RWPE2 (cell line): ENCODE measurements at places on chromosomes 12 and 14.

DNA sequence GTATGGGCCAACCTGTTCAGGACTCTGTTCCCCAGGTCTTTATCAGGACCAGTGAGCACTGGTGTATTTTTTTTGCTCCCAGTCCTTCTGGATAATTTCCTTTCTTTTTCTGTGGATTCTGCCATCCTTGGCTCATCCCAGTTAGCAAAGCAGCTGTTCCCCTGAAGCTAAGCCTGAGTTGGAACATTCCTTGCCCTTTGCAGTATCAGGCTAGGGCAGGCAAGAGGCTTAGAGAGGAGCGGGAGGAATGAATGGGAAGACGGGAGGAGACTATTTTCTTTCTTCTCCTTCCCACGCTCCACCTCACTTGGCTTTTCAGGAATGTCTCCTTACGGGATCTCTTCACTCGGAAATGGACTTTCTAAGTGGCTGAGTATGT is 29.2 kb downstream of the ERG28 start:
- H3K36me3 ChIP-seq, result no peaks in the 10 kb centered on the region
- H3K27me3 ChIP-seq, result no peaks in the 10 kb centered on the region
- DNase-seq, result no peak
- no peak overlapping the region for H3K27ac ChIP-seq

DNA sequence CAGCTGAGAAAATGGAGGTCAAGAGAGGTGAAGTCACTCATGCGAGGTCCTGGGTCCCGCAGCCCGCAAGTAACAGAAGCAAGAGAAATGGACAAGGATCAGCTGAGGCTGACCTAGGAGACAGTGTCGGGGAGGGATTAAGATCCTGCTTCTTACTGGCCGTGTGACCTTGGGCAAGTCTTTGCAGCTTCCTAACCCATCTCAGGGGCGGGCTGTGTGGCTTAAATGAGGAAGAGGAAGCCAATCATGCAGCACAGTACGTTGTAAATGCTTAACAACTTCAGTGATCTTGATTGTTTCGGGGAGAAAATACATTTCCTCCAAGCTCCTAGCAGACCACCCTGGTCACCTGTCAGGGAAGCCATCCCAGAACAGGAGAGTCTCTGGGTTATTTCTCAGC is 7.1 kb upstream of the PGF start:
- no peaks in the 10 kb centered on the region for H3K27me3 ChIP-seq
- no peak overlapping the region for H3K4me3 ChIP-seq
- no peak overlapping the region for H3K27ac ChIP-seq
- peaks cover 40% of the 10 kb centered on the region for H3K4me1 ChIP-seq

GRCh38 chr12:48946205-48946604 is 11.1 kb downstream of the ARF3 start:
- DNase-seq, result no peak
- H3K4me3 ChIP-seq, result no peak overlapping the region
- no peak overlapping the region for H3K27ac ChIP-seq
- H3K36me3 ChIP-seq, result peaks cover 32% of the 10 kb centered on the region
- H3K4me1 ChIP-seq, result no peaks in the 10 kb centered on the region
- H3K27me3 ChIP-seq, result no peaks in the 10 kb centered on the region

GRCh38 chr12:48027183-48028002 is 23.1 kb upstream of the COL2A1 start:
- DNase-seq, result no peak
- no peak overlapping the region for H3K4me3 ChIP-seq
- no peaks in the 10 kb centered on the region for H3K27me3 ChIP-seq
- no peaks in the 10 kb centered on the region for H3K36me3 ChIP-seq
- H3K27ac ChIP-seq, result no peak overlapping the region
- H3K4me1 ChIP-seq, result no peaks in the 10 kb centered on the region

DNA sequence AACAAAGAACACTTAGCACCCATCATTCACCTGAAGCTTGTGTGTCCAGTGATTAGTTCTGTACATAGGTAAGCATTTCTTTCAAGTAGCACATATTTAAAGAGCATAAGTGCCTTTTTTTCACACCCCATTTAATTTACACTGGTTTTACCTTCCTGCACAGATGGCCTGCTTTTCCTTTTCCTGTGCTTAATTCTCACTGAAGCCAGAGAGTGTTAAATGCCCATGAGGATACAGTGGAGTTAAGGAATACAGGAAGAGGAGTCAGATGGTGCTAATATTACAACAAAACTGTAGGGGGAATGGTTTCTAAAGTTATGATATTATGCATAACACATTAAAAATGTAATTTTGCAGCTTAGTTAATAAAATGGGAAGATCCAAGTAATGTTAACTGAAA is 31.0 kb upstream of the SLC38A1 start:
- H3K4me3 ChIP-seq, result no peak overlapping the region
- DNase-seq, result no peak
- H3K27ac ChIP-seq, result no peak overlapping the region
- no peaks in the 10 kb centered on the region for H3K4me1 ChIP-seq
- no peaks in the 10 kb centered on the region for H3K27me3 ChIP-seq

DNA sequence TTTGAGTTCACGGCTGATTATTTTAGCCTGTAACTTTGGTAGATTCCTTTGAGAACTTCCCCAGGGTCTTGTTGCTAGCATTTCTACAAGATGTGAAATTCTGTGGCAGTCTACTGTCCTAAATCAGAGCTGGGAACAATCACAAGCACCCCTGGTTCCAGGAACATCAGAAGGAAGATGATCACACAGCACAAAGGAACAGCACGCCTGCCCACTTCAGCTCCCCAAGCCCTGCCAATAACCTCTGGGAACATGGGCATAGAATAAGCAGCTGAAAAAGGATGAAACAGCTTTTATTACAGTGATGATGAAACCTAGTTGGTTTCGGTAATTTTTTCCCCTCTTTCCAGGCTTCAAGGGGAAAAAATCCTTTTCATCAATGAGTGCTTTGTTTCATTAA is 12.3 kb downstream of the GPR19 start:
- no peaks in the 10 kb centered on the region for H3K4me1 ChIP-seq
- DNase-seq, result no peak
- no peaks in the 10 kb centered on the region for H3K36me3 ChIP-seq

- H3K27ac ChIP-seq, result no peak overlapping the region
- H3K4me3 ChIP-seq, result no peak overlapping the region
- DNase-seq, result no peak
- no peaks in the 10 kb centered on the region for H3K36me3 ChIP-seq
- H3K27me3 ChIP-seq, result peaks cover 74% of the 10 kb centered on the region
These were observed 7.5 kb downstream of the C14orf180 start for GRCh38 chr14:104586832-104587620.

GRCh38 chr12:26121323-26122060 is 3.3 kb downstream of the BHLHE41 start:
- H3K4me1 ChIP-seq, result no peaks in the 10 kb centered on the region
- H3K27ac ChIP-seq, result no peak overlapping the region
- no peak for DNase-seq
- H3K4me3 ChIP-seq, result peak overlapping the region; percentile 31
- no peaks in the 10 kb centered on the region for H3K36me3 ChIP-seq

DNA sequence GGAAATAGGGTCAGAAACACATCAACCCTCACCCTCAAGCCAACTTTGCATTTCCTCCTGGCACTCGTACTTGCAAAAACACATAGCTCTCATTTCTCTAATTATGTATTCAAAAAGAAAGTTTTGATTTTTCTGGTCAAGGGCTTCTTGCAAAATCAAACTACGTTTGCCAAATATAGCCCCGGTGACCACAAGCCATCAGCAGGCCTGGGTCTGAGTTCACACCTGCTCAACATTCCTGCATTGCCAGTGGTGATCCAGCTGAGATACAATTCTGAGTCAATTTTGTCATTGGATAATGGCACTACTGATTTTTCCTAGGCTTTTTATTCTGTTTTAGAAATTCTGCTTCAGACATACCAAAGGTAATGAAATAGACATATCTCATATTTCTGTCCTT is 10.7 kb upstream of the BHLHE41 start:
- no peaks in the 10 kb centered on the region for H3K4me1 ChIP-seq
- H3K36me3 ChIP-seq, result no peaks in the 10 kb centered on the region
- H3K4me3 ChIP-seq, result no peak overlapping the region
- no peak overlapping the region for H3K27ac ChIP-seq
- H3K27me3 ChIP-seq, result no peaks in the 10 kb centered on the region

DNA sequence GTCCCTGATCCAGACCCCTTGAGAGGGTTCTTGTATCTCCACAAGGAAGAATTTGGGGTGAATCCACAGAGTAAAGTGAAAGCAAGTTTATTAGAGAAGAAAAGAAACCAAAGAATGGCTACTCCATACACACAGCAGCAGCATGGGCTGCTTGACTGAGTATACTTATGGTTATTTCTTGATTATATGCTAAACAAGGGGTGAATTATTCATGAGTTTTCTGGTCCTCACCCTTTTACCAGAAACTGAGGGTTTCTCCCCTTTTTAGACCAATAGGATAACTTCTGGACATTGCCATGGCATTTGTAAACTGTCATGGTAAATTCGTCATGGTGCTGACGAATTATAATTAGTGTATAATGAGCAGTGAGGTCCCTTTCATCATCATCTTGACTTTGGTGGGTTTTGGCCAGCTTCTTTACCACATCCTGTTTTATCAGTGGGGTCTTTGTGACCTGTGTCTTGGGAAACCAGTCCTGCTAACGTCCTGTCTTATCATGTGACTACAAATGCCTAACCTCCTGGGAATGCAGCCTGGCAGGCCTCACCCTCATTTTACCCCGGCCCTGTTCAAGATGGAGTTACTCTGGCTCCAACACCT is 121.9 kb downstream of the SPTSSA start:
- H3K27ac ChIP-seq, result no peak overlapping the region
- no peaks in the 10 kb centered on the region for H3K4me1 ChIP-seq
- no peaks in the 10 kb centered on the region for H3K36me3 ChIP-seq
- no peaks in the 10 kb centered on the region for H3K27me3 ChIP-seq
